ENCODE measurements at places on chromosomes 6 and 20.

GRCh38 chr6:169723991-169724493, 258 bp downstream of the PHF10 start:
- DNase-seq = no peak

DNA sequence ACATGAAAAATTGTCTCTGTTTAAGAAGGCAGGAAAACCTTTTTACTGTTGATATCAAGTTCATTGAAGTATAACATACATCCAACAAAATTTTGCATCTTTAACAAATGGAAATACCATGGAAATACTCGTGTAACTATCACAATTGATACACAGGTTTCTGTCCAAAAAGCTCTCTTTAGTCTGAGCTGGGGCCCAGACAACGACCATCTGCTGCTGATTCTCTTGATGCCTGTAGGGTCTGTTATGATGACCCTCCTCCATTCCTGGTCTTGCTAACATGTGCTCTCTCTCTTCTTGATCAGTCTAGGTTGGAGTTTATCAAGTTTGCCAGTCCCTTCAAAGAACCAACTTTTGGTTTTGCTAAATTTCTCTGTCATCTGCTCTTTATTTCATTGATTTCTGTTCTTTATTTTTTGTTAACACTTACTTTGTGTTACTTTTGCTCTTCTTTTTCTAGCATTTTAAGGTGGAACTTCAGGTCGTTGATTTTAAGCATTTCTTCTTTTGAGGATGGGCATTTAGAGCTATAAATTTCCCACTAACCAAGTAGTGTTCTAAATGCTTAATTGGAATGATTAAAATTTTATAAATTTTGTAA, 116.8 kb downstream of the PSMB1 start:
- DNase-seq = no peak

DNA sequence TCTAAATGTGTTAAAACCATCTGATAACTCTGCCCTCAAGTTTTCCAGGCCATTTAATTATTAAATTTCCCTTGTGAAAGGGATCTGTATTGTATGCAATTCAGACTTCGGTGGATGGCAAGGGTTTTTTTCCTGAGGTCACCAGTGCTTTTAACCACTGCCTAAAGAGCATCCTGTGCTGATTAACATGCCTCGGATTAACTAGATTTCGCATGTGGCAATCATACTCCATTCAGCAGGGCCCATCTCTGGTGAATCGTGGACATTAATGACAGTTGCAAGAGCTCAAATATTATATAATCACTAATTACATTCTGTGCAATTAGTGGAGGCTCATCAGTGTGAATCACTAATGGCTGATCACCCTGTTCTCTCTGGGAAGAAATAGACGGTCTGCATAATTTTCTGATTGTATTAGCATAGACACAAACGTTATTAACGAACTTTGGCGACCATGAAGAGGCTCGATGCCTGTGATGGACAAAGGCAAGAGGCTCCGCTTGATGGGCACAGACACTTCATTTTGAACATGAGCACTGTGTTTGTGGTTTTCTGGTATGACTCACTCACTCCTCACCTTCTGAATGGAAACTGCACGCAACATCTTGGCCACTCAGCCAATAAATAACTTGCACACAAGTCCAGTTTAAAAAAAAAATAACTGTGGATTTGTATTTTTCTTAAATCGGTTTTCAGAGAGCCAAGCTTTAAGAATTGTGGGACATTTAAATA, 31.4 kb downstream of the LINC00237 start:
- no peak for DNase-seq

GRCh38 chr20:406200-407132, 1.6 kb upstream of the RBCK1 start:
- DNase-seq = no peak

DNA sequence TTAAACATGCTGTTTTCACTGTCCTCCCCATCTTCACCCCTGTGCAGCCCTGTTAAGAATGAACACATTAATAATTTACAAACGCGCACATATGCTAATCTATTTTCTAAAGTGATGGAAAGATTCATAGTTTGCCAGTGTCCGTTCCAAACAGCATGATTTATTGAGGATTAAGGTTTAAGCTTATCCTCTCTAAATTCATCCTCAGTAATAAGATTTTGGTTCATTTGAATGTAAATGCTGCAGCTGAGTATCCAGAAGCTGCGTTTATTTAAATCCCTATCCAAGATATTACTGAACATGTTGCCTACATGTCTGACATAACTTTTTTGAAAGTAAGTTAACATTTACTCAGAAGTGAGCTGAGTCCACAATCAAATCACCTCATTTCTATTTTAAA, 42.8 kb upstream of the FAM135A start:
- no peak for DNase-seq

All from right hindlimb (tissue), 1 donor.